H54 (cell line): ENCODE measurements at places on chromosomes 5 and 9.

DNA sequence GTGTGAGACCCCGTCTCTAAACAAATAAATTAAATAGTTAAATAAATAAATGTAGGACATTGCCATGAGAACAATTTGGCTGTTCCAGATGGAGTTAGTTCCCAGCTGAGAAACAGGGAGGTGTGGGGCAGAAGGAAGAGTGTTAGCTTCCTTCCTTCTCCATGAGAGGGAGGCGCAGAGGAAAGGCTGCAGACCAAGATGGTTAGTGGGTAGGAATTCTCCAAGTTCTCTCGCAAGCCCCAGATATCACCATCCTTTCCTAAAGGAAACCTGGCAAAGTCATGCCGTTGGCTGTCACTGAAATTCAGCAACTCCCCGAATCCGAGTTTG, 33.1 kb upstream of the RAB14 start:
- DNase-seq: no peak

GRCh38 chr5:103111468-103111867, 8.5 kb downstream of the GIN1 start:
- no peak for DNase-seq

- DNase-seq: no peak
These were observed 4.0 kb upstream of the MYORG start for GRCh38 chr9:34380511-34381315.

DNA sequence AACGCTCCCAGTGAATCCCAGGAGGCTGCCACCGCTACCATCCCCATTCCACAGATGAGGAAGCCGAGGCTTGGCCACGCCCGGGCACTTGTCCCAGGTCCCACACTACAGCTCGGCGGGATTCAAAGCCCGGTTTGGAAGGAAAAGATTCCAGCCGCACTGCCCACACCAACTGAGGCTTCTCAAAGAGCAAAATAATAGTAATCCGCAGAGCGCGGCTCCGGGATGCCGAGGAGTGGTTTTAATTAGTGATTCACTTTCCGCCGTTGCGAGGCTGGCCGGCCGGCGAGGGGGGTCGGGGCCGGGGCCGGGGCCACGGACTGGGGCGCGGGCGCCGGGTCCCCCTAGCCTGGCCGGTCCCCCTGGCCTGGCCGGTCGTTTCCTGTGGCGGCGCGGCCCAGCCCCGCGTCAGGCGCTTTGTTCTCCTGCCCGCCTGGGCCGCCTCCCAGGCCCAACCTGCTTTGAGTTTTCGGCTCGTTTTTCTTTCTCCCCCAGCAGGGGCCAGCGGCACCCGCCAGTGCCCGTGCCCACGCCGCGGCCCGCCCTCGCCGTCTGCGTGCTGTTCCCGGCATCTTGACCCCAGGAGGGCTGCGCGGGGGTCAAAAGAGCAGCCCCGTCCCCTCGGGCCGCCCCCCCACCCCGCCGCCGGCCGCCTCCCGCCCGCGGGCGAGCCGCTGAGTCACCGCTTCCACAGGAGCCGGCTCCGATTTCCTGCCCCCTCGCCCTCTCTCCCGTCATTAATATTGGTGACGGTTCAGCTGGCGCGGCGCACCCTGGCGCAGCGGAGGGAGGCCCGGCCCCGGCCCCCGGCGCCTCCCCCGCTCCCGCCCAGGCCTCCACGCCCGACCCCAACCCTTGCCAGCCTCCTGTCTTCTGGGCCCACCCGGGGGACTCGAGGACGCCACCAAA, 31.2 kb downstream of the FGF18 start:
- peak; percentile 88 for DNase-seq

DNA sequence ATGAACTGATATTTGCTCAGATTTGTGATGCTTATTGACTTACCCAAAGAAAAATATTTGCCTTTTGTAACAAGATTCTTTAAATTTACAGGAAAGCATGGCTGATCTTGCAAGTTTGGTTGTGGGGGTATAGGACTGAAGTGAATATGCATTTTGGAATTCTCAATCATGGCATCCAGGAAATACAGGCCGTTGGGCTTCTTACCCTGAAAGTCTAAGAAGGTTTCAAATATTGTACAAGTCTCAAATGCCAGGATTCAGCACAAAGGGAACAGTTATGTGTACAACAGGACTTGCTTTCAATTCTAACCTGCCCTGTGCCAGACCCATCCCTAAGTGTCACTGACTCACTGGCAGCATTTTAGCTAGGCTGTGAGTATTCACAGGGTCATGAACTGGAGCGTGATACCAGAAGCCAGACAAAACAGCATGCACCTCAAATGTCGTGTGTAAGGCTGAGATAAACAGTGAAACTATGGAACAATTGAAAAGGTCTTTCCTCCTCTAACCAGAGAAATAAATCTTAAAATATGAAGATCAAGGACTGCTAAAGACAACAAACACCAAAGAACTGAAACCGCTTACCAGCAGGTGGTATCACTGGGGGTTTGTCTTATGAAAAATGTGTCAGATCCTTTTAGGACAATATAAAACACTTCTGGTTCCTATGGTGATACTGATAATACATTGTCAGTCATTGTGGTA, 168.6 kb upstream of the RGMB start:
- peak; percentile 4 for DNase-seq

DNA sequence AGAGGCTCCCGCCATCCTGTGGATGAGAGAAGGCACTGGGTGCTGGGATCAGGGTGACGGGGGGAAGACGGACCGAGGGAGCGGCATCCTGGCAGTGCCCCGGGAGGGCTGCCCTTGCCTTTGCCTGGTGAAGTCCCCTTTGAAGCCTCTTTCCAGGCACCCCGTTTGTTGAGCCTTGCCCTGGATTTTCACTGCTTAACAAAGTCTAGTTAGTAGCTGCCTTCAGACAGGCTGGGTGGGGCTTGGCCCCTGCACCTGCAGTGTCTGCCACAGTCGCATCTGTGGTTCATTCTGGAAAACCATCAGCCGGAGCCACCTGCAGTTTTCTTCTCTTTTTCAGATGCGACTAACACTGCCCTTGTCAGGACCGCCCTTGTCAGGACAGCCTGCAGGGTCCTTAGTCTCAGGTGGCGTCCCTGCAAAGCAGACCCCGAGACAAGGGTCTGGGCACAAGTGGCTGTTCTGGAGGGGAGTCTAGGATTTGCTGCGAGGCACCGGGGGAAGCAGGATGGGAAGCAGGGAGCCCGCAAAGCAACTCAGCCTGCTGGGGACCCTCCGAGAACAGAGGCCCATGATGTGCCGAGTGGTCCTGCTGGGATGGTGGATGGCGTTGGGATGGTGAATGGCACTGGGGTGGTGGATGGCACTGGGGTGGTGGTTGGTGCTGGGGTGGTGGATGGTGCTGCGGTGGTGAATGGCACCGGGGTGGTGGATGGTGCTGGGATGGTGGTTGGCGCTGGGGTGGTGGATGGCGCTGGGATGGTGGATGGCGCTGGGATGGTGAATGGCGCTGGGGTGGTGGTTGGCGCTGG, 147.9 kb upstream of the COL5A1 start:
- no peak for DNase-seq
